ENCODE measurements at places on chromosomes 11 and 22. TPM values are rescaled to one million over a fixed set of nuclear protein-coding genes. Genes with fewer than 3 reads are reported as not detected.

GRCh38 chr11:133476570-133477250 lies 55.6 kb downstream of the OPCML start:
- no peak overlapping the region for H3K4me3 ChIP-seq
- no peaks in the 10 kb centered on the region for H3K27me3 ChIP-seq
- no peak for DNase-seq
- no peak overlapping the region for H3K27ac ChIP-seq
- H3K36me3 ChIP-seq = no peaks in the 10 kb centered on the region

- peak overlapping the region; percentile 94 for H3K4me3 ChIP-seq
- peaks cover 67% of the 10 kb centered on the region for H3K27me3 ChIP-seq
- peak; percentile 65 for DNase-seq
- H3K27ac ChIP-seq = no peak overlapping the region
- no peaks in the 10 kb centered on the region for H3K36me3 ChIP-seq
- peaks cover 24% of the 10 kb centered on the region for H3K4me1 ChIP-seq
Observed at GRCh38 chr11:34356913-34357700, 703 bp downstream of the ABTB2 start.

GRCh38 chr22:22770280-22770871 lies 117.2 kb upstream of the IGLL5 start:
- peak; percentile 44 for DNase-seq
- no peaks in the 10 kb centered on the region for H3K4me1 ChIP-seq
- no peaks in the 10 kb centered on the region for H3K36me3 ChIP-seq
- H3K4me3 ChIP-seq = no peak overlapping the region

GRCh38 chr11:46856605-46857343 lies 10.7 kb upstream of the CKAP5 start:
- DNase-seq = no peak
- peaks cover 7% of the 10 kb centered on the region for H3K27me3 ChIP-seq
- H3K36me3 ChIP-seq = no peaks in the 10 kb centered on the region
- H3K4me3 ChIP-seq = no peak overlapping the region
- H3K27ac ChIP-seq = no peak overlapping the region

GRCh38 chr22:48145738-48146137 lies 1383.3 kb downstream of the TBC1D22A start:
- no peak for DNase-seq
- peaks cover 9% of the 10 kb centered on the region for H3K27me3 ChIP-seq
- no peaks in the 10 kb centered on the region for H3K4me1 ChIP-seq
- H3K4me3 ChIP-seq = no peak overlapping the region

- DNase-seq = no peak
- no peaks in the 10 kb centered on the region for H3K27me3 ChIP-seq
- no peak overlapping the region for H3K4me3 ChIP-seq
- H3K36me3 ChIP-seq = peaks cover 1% of the 10 kb centered on the region
Observed at GRCh38 chr11:76131671-76132631, 74.4 kb downstream of the WNT11 start.

DNA sequence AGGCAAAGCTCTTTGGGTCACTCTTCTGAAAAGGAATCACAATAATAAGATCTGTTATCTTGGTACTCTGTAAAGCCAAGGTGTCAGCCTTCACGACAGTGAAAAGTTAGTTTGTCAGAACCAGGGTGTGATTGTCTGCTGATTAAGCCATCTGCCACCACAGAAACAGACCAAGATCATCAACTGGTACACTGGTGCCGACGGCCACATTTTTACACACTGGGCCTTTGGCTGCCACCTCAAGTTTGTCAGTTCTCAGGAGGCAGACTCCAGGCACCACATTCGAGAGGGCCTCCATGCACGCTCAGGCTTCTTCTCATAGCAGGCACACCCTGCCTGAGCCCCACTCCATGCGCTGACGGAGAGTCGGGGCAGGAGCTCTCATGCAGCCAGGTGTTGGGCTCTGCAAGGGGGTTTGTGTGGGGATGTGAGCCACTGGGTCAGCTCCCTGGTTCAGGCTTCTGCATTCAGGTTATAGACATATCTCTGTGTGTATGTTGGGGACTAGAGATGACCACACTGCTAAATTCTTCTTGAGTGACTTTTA lies 66.2 kb downstream of the KCNJ1 start:
- no peak overlapping the region for H3K4me3 ChIP-seq
- H3K27me3 ChIP-seq = no peaks in the 10 kb centered on the region
- no peak for DNase-seq
- no peak overlapping the region for H3K27ac ChIP-seq
- peaks cover 2% of the 10 kb centered on the region for H3K36me3 ChIP-seq
- H3K4me1 ChIP-seq = peaks cover 3% of the 10 kb centered on the region

- H3K4me3 ChIP-seq = peak within 1 kb of the TSS; percentile 77
- H3K4me1 ChIP-seq = peaks cover 47% of the 10 kb centered on the region
- H3K27ac ChIP-seq = no peak within 1 kb of the TSS
- H3K27me3 ChIP-seq = peaks cover 89% of the 10 kb centered on the region
- no peaks in the 10 kb centered on the region for H3K36me3 ChIP-seq
- DNase-seq = peak; percentile 6
Observed at GRCh38 chr11:32435511-32435941, at the start of gene WT1. WT1 (minus strand) TSS chr11:32435539.

DNA sequence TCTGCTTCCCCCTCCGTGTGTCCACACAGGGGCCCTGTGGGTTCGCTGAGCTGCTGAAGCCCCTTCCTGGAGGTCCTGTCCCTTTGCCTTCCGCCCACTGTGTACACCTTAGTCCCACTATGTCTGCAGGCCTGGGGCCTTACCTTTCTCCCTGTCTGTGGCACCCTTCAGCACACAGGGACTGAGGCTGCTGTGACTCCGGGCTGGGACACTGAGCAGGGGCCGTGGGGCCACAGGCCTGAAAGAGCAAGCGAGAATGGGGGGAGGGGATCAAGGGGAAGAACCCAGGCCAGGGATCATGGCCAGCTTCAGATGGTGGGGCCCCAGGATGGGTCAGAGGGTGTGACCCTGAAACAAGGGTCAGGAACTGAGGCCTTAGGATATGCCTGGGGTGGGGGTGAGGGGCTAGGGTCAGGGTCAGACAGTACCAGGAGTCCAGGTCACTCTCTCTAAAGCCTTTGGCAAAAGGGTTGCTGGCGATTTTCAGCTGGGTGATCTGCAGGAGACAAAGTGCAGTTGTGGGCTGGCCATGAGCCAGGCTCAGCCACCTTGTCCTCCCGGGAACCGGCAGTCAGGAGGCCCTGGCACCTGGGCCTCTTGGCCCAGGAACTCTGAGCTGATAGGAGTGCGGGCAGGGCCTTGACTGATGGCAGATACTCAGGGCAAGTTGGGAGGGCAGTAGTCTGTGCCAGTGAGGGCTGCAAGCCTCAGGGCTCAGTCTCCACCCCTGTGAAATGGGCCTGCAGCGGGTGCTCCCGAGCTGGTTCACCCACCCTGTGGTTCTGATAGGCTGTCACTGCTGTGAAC lies 2.6 kb upstream of the NUDT8 start:
- H3K27ac ChIP-seq = no peak overlapping the region
- H3K4me1 ChIP-seq = peaks cover 18% of the 10 kb centered on the region
- H3K36me3 ChIP-seq = no peaks in the 10 kb centered on the region
- no peak overlapping the region for H3K4me3 ChIP-seq
- H3K27me3 ChIP-seq = no peaks in the 10 kb centered on the region
- no peak for DNase-seq

- no peak overlapping the region for H3K27ac ChIP-seq
- no peak for DNase-seq
- H3K4me1 ChIP-seq = no peaks in the 10 kb centered on the region
- H3K27me3 ChIP-seq = no peaks in the 10 kb centered on the region
- no peak overlapping the region for H3K4me3 ChIP-seq
- no peaks in the 10 kb centered on the region for H3K36me3 ChIP-seq
Observed at GRCh38 chr11:12478743-12479142, 101.4 kb downstream of the PARVA start.

- H3K4me3 ChIP-seq = no peak overlapping the region
- no peak for DNase-seq
- peaks cover 7% of the 10 kb centered on the region for H3K4me1 ChIP-seq
- H3K27me3 ChIP-seq = no peaks in the 10 kb centered on the region
- no peak overlapping the region for H3K27ac ChIP-seq
- peaks cover 4% of the 10 kb centered on the region for H3K36me3 ChIP-seq
Observed at GRCh38 chr11:47160753-47161133, 15.9 kb downstream of the ARFGAP2 start.

GRCh38 chr11:128735935-128736605 lies 42.2 kb downstream of the FLI1 start:
- peaks cover 5% of the 10 kb centered on the region for H3K36me3 ChIP-seq
- DNase-seq = peak; percentile 38
- H3K4me1 ChIP-seq = peaks cover 93% of the 10 kb centered on the region
- no peaks in the 10 kb centered on the region for H3K27me3 ChIP-seq
- peak overlapping the region; percentile 81 for H3K4me3 ChIP-seq

DNA sequence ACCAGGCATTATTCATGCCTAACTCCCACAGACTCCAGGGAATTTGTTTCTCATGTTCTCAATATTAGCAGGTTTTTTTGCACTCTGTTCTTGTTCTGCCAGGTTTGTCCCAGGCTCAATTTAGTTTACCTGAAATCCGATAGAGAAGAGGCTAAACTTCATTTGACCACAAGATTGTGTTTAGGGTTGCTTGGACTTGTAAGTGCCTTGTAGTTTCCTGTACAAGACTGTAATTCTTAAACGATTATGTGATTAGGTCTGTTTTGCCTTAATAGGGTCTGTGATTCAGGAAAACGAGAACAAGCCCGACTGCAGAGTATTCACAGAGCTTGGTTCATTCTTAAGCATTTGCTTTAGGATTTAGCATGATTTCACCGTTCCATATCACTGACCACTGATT lies 1.8 kb downstream of the PRSS23 start:
- H3K4me1 ChIP-seq = peaks cover 61% of the 10 kb centered on the region
- no peak overlapping the region for H3K4me3 ChIP-seq
- no peak for DNase-seq
- no peak overlapping the region for H3K27ac ChIP-seq

DNA sequence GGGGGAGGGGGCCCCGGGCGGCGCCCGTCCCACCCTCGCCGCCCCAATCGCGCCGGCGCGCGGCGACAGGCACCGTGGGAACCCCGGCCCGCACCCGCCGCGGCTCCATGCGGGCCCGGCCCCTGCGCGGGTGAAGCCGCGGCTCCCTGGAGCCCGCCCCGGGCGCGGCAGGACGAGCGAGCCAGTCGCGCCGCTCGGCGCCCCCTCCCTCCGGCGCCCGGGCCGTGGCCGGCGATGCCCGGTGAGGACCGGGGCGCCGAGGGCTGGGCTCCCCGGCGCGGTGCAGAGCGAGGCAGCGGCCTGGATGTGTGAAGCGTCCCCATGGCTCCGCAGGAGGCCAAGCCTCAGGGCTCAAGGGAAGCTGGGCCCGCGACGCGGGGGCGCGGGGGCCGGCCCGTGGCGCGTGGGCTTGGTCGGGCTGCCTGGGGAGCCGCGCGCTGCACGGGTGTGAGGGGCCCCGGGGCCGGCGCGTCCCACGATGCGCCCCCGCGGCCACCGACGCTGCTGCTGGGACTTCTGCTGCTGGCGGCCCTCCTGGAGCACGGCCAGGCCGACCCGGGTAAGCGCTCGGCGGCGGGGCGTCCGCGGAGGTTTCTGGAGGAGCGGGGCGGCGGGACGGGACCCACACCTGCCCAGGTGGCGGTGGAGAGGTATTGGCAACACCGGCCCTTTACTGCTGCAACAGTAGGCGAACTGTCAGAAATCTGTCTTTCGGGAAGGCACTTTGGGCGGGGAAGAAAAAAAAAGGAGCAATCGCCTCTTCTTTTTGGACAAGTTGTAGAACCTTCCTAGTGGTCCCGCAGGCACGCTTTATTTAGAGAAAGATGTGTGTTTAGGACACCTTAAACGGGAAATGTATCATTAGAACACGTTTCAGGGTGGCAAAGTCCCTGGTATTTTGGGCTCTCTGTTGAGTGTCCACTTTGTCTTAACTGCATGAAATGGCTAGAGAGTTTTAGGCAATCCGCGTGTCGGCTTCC lies 119.4 kb downstream of the HIPK3 start:
- H3K4me3 ChIP-seq = peak overlapping the region; percentile 23
- peaks cover 32% of the 10 kb centered on the region for H3K27me3 ChIP-seq
- no peaks in the 10 kb centered on the region for H3K36me3 ChIP-seq
- DNase-seq = no peak

GRCh38 chr11:71154261-71154805 lies 98.0 kb downstream of the SHANK2 start:
- no peaks in the 10 kb centered on the region for H3K4me1 ChIP-seq
- H3K4me3 ChIP-seq = no peak overlapping the region
- no peak overlapping the region for H3K27ac ChIP-seq
- no peaks in the 10 kb centered on the region for H3K36me3 ChIP-seq
- peaks cover 8% of the 10 kb centered on the region for H3K27me3 ChIP-seq

GRCh38 chr11:110472858-110473257 lies 43.1 kb downstream of the FDX1 start:
- no peak for DNase-seq
- H3K4me1 ChIP-seq = peaks cover 6% of the 10 kb centered on the region
- no peak overlapping the region for H3K4me3 ChIP-seq
- H3K36me3 ChIP-seq = peaks cover 2% of the 10 kb centered on the region

GRCh38 chr22:45504373-45505341 lies 2.0 kb downstream of the FBLN1 start:
- DNase-seq = no peak
- H3K27me3 ChIP-seq = peaks cover 49% of the 10 kb centered on the region
- H3K27ac ChIP-seq = no peak overlapping the region
- peak overlapping the region; percentile 48 for H3K4me3 ChIP-seq

DNA sequence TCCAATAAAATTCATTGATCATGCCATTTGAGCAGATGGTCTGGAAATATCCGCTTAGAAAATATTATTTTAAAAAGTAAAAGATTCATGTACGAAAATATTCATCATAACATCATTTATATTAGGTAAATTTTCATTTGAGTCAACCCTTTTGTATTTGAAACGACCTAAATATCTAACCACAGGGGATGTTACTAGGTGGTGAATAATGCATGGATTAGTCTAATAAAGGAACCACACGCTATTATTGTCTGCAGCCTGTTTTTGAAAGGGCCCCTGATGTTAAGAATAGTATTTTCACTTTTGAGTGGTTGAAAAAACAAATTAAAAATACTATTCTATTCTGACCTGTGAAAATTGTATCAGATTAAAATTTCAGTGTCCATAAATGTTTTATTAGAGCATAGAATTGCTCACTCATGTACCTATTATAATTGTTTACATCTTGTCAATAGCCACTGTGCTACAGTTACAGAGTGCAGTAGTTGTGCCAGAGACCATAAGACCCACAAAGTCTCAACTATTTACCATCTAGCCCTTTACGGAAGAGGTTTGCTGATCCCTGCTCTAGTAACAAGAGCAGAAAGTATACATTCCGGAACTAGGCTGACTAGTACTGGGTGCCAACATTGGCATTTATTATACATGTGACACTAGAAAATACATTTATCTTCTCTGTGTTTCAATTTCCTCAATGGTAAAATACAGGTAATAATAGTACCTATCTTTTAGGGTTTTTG lies 176.1 kb downstream of the LRRC4C start:
- H3K4me1 ChIP-seq = no peaks in the 10 kb centered on the region
- DNase-seq = no peak
- H3K27ac ChIP-seq = no peak overlapping the region
- H3K36me3 ChIP-seq = no peaks in the 10 kb centered on the region
- H3K4me3 ChIP-seq = no peak overlapping the region

Gene HORMAD2
- total RNA-seq = 0.12 TPM

Gene HTR3B
- total RNA-seq = not detected

Gene C1QTNF4
- total RNA-seq = 0.19 TPM

Gene UBTFL1
- not detected for total RNA-seq

Gene PTPN5
- total RNA-seq = not detected

Gene NAALADL1
- total RNA-seq = 25.0 TPM

Gene SLC16A8
- total RNA-seq = not detected

Gene RAB39A
- total RNA-seq = 0.39 TPM

Gene COX8A
- total RNA-seq = 319 TPM

Measured in activated T-cell treated with anti-CD3 and anti-CD28 coated beads, Interleukin-2, amount 50 U/mL, for 72 hours (primary cell).